Frontal cortex (tissue), 4 donors: ENCODE measurements at places on chromosomes 6 and 20.

DNA sequence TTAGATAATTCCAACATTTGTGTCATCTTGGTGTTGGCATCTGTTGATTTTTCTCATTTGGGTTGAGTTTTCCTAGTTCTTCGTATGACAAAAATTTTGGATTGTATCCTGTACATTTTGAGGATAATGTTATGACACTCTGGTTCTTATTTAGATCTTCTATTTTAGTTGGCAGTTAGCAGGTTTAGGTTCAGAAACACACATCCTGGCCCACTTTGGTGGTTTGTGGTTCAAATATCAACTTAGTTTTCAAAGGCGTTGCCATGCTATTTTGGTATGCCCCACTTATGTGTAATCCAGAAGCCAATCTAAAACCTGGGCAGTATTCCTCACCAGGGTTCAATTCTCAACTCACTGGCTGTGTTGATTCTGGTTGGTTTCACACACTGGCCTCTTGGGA is 68.2 kb downstream of the NOX3 start:
- no peak for DNase-seq

DNA sequence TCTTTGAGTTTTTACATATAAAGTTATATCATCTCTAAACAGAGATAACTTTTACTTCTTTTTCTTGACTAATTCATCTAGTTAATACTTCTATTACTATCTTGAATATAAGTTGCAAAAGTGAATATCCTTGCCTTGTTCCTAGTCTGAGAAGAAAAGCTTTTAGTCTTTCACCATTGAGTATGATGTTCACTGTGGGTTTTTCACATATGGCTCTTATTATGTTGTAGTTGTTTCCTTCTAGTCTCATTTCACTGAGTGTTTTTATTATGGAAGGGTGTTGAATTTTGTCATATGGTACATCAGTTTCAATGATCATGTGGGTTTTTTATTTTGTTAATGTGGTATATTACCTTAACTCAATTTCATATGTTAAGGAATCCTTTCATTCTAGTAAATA is 488.3 kb downstream of the COL12A1 start:
- DNase-seq, result no peak

- DNase-seq, result no peak
These were observed 46.4 kb downstream of the ATG5 start for GRCh38 chr6:106279179-106279578.

GRCh38 chr6:26521600-26522391 is 16.4 kb upstream of the HMGN4 start:
- DNase-seq, result peak; percentile 59
